ENCODE measurements at places on chromosomes 5 and 9.

- DNase-seq: no peak
Observed at GRCh38 chr5:598564-598890, 13.6 kb upstream of the CEP72 start.

- DNase-seq: no peak
Observed at GRCh38 chr9:34650816-34651215, 1.2 kb upstream of the IL11RA start.

DNA sequence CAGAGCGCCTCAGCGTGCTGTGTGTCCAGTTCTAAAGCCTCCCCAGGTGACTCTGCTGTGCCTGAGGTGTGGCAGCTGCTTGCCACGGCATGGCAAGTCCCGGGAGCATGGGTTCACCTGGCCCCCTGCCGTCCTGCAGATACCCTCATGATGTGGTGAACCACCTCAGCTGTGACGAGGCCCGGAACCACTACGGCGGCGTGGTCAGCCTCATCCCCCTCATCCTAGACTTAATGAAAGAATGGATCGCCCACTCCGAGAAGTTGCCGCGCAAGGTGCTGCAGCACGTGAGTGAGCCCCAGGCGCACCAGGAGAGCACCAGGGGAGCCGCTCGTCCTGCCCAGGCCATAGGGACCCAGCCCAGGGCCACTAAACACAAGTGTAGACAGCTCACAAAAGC, 9.5 kb downstream of the SPACA9 start:
- DNase-seq: no peak

DNA sequence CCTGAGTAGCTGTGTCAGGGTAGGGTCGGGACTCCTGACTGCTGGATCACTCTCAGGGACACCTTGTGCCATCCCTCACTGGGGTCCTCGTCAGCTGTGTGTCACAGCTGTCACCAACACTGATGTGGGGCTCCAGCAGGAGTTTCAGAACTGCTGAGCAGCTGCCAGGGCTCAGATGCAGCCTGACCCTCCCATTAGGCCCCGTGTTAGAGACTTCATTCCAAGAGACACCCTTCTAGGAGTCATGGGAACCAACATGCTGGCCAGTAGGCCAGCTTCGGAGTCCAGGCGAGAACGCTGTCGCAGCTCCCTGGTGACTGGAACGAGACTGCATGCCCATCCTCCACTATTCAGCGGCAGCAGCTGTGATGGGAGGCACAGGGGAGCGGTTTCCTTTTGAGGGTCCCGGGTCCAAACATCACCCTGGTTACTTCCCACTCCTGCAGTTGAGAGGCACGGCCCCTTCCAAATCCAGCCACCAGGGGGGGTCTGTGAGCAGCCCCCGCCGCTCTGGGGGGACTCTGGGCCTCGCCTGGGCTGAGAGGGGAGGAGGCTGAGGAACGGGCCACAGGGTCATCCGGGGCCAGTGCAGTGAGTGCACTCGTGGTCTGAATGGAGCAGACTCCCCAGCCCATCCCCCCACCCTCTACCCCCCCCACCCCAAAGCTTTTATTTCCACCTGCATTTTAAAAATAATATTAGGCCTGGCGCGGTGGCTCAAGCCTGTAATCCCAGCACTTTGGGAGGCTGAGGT, 12.6 kb upstream of the TCF7 start:
- DNase-seq: peak; percentile 11

GRCh38 chr5:98581112-98581997, 192.1 kb upstream of the RGMB start:
- no peak for DNase-seq

DNA sequence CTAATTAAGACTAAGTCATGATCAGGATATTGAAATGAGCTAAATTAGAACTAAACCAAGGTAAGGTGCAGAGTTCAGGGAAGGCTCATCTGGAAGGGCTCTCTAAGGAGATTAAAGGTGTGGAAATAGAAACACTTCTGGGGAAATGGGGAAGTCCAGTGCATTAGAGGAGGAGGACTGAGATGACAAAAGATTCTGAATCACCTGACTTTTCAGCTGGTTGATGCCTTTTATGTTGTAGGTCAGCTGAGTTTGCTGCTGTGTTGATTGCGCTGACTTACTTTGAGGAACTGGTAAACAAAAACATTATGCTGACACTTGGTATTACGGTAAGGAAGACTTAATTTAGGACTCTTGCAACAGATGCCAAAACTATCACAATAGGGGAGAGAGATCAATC, 23.8 kb downstream of the IFNA5 start:
- DNase-seq: no peak
